NCI-H1092 (cell line): ENCODE measurements at places on chromosomes 5 and 9.
A peak's percentile ranks its signal among the peaks of the same experiment; 100 is the strongest.

- no peak for DNase-seq
Measured at GRCh38 chr5:169668732-169669131, 31.7 kb downstream of the DOCK2 start.

DNA sequence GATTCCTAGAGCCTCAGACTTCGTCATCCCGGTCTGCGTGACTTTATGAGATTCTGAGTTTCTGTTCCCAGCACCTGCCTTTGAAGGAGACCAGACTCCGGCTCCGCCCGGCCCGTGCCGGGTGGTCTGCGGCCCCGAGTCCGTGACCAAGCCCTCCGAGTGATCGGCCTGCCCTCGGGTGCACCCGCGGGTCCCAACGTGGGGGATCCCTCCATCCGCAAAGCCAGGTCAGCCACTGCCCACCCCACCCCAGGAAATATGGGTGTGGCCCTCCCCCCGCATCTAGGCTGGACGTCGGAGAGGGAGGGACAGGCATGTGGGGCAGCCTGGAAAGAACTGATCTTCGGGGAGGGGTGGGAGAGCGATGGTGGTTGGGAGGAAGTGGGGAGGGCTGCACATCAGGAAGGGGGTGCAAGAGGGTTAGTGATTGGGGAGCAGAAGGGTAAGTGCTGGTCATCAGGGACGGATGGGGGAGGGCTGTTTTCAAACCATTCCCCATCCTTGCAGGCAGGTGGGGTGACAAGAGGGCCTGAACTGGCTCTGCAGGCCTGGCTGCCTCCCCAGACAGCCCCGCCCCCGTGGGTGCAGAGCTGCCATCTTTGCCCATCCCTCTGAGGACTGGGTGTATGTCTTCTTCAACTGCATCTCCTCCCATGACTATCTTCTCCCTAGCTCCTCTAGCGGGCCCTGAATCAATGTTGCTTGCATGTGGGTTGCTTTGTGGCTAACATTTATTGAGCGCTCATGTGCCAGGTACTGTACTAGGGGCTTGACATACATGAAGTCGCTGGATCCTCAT is 747 bp downstream of the LRSAM1 start:
- no peak for DNase-seq

DNA sequence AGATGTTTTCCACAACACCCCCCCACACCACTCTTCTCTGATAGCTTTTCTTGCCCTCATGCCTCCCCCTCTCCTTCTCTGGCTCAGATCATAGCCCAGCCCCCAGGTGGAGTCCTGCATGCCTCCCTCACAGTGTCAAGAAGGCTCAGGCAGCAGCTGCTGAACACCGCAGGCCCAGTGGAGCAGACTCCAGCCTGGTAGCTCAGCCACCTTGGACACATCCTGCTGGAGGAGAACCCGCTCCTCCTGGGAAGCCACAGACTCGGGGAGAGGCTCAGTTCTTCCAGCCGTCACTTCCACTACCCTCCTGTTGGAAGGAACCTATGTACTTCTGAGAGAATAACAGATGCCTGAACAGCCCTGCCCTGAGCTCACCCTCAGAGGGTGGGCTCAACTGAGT is 143.4 kb downstream of the SPOCK1 start:
- no peak for DNase-seq

DNA sequence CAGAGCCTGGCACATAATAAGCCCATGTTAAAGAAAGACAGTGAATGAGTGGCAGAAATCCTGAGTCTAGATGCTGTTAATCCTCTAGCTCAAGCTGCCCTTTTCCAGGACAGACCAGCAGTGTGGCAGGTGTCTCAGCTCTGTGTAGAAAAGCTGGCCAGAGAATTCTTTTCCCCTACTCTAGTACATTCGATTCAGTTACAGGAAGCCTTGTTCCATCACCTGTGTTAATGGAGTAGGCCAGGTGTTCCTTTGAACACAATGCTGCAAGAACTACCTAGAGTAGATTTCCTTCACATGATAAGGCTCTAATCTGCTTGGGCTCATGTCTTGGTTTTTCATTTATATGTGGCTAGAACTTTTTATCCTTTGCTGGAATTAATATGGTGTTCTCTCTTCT is 52.5 kb downstream of the NUP214 start:
- no peak for DNase-seq

GRCh38 chr5:138709202-138709601 is 44.0 kb upstream of the CTNNA1 start:
- no peak for DNase-seq

GRCh38 chr5:178462816-178463215 is 127.4 kb downstream of the COL23A1 start:
- no peak for DNase-seq

GRCh38 chr5:66329078-66329477 is 185.0 kb downstream of the SREK1 start:
- no peak for DNase-seq

DNA sequence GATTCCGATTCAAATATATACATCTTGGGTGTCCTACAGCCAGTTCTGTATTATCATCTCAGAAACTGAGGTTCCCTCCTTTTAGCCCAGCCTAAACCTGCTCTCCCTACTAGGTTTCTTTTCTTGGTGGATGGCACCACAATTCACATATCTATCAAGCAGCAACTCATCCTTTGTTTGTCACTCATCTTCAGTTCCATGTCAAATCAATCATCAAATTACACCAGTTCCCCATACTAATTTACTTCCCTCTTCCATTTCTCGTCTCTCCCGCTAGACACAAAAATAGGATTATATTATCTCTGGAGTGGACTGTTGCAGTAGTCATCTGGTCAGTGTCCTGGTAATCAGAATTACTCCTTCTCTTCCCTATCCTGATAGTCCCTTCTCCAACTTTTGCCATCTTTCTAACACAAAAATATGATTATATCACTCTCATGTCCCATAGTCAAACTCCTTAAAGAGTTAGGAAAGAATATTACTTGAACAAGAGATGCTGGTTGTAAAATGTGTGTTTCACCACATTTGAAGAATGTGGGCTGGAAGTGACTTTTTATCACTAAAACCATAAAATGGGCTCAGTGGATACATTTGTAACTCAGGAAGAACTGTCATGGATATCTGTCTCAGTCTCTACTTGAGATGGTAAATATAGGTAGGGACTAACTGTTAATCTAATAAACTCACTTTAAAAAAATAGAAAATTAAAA is 69.1 kb upstream of the RICTOR start:
- DNase-seq = no peak

GRCh38 chr9:109549386-109549785 is 51.3 kb upstream of the PTPN3 start:
- no peak for DNase-seq

GRCh38 chr5:32713770-32714381 is 2.8 kb downstream of the NPR3 start:
- DNase-seq = no peak

- DNase-seq = no peak
Measured at GRCh38 chr5:66722686-66723085, 126.5 kb downstream of the MAST4 start.

- DNase-seq = peak; percentile 3
Measured at GRCh38 chr5:137627293-137627692, 108.6 kb downstream of the KLHL3 start.

DNA sequence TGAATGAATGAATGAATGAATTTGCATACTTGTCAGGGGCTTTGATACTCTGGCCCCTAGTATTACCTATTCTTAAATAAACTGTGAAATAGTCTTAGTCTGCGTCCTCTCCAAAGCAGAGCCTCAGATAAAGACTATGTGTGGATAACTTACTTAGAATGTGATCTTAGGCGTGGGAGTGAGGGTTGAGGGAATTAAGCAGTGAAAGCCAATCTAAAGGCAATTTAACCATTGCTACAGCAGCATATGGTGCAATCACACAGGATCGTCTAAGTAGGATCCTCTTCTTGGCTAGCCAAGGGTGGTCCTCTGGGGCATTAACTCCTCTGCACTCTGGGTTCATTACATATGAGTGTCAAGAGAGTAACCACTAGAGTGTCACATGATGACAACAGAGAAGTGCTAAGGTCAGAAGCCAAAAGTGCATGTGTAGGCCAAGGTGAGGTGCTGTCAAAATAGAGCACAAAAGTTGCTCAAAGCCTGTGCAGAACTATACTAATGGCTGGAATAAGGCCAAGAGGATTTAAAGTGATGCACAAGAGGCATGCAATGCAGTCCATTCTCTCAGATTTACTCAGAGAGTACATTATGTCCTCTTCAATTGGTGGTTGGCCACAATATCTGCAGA is 274.4 kb upstream of the SEMA6A start:
- no peak for DNase-seq

DNA sequence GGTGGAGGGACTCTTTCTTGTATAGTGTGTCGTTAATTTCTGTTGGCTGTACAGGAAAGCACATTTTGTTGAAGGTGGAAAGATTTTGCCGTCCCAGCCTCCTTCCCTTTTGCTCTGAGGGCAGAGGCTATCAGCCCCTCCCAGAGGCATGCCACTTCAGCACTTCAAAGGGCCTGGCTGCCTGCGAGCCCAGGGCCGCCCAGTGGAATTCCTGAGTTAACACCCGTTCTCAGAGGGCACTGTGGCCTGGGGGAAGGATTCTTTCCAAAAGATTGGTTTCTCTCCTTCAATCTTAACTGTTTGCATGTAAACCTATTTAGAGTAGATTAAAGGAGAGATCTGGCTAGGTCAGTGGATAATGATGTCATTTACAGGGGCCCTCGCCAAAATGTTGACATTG is 238.6 kb downstream of the FANCC start:
- DNase-seq = no peak

DNA sequence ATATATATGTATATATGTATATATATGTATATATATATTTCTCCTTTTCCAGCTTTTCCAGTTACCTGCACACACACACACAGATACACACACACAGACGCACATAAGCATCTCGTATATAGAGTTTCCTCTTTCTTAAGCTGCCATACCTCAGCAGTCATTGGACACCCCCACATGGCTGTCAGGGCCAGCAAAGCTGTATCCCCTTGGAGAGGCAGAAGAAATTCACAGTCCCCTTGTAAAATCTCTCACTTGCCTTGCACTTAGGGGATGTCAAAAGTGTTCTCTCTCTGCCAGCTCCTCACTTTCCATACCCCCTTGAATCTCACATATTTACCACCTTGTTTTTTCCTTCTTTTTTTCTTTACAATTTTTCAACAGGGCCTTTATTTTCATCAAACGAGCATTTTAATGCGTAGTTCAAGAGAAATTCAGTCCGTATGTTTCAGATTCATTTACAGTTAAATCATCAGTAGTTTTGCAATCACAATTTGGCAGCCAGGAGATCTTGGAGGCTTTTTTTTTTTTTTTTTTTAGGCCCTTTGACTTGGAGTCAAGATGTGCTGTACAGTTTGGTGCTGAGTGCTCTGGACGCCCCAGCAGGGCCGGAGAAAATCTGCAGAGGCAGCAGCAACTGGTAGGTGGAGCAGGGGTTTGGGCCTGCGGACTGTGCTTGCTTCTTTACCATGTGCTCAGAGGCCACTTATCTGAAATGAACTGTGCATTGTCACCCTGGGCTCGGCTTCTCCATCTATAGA is 244.9 kb upstream of the KLF4 start:
- DNase-seq = no peak

- DNase-seq = no peak
Measured at GRCh38 chr5:78060421-78060820, 234.1 kb downstream of the AP3B1 start.

GRCh38 chr9:89444274-89444673 is 53.6 kb downstream of the SEMA4D start:
- no peak for DNase-seq

DNA sequence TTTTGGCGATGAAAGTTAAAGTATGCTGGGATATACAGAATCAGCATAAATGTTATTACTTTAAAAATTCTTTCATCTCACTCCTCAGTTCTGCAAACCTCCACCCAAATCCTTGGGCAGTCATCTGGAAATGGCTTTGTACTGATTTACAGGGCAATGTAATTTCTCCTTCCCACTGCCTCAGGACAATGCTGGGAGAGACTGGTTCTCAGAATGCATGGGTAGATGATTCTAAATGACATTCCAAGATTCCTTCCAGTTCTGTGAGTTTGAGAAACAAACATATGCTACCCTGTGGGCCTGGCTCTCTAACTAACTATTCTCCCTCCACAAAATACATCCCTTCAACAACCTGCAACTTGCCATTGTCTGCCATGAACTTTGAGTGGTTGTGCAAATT is 7.5 kb upstream of the PSAT1 start:
- DNase-seq = no peak

DNA sequence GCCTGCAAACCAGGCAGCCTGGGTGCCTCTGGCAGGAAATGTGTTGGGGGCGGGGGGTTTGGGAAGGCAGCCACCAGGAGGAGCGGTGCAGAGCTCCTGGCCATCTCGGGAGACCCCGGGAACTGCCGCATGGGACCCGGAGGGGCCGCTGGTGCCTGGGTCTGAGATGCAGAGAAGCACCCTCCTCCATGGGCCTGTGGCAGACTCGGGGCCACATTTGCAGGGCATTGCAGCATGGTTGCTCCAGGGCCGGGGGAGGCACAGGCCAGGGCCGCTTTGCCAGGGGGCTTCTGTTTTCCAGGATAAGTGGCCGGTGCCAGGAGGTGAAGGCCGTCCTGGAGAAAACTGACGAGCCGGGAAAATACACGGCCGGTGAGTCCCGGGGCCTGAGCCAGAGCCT is 1.7 kb downstream of the LCN1 start:
- DNase-seq = no peak

GRCh38 chr5:61994171-61994570 is 311.8 kb upstream of the KIF2A start:
- DNase-seq = no peak

DNA sequence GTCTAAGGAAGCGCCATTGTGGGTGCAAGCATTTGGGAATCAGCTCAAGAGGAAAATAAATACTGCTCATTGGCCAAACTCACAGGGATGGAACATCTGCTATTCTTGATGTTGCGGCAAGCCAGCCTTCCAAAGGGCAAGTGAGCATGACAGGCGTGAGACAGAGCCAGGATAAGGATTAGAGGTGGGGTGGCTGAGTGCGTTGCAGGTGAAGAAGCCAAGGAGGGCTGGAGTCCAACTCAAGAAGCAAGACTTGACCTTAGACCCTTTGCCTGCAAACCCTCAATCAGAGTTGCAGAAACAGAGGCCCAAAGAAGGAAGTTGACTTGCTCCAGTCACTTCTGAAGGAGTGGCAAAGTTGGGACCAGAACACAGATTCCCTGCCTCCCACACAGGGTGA is 79.4 kb downstream of the WWC1 start:
- no peak for DNase-seq

DNA sequence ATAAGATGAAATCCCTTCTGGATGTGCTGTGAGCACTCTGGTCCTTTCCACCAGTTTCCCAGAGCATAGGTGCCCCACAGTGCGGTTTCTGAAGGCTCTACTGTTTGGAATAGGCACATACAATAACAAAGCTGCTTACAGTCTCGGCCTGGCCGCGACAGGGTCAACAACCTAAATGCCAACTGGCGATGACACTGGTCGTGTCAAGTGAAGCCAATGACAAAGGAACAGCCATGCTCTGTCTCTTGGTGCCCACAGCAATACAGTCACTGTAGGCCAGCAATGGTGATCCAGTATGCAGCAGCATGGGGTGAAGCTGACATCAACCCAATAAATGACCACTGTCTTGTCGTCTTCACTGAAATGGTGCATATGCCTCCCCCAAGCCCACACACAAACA is 47.8 kb upstream of the EQTN start:
- no peak for DNase-seq
